ENCODE measurements at places on chromosomes 4 and X. TPM values are rescaled to one million over a fixed set of nuclear protein-coding genes. Genes with fewer than 3 reads are reported as not detected.

The QRFPR gene
- 0.66 TPM for total RNA-seq

DNA sequence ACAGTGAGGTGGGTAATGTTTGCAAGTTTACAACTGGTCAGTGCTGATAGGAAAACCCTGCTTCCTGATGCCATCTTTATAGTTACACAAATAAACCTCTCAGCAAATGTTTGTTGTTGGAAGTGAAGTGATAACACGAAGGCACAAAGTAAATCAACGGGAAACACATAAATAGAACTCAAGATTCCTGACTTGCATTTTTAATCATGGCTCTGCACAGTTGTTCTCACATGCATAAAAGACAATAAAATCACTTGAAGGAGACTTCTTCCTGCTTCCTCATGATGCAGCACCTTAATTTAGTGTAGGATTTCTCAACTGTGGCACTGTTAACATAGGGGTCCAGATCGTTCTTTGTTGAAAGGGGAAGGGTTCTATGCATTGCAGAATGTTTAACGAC, 907.7 kb downstream of the RAB28 start:
- H3K27ac ChIP-seq = no peak overlapping the region
- no peaks in the 10 kb centered on the region for H3K4me1 ChIP-seq
- H3K27me3 ChIP-seq = no peaks in the 10 kb centered on the region
- no peak overlapping the region for H3K4me3 ChIP-seq
- no peaks in the 10 kb centered on the region for H3K36me3 ChIP-seq
- DNase-seq = no peak

The TTC29 gene
- 0.29 TPM for total RNA-seq

GRCh38 chr4:86159216-86159615, 200.6 kb downstream of the MAPK10 start:
- H3K4me1 ChIP-seq = no peaks in the 10 kb centered on the region
- H3K27me3 ChIP-seq = no peaks in the 10 kb centered on the region
- no peak overlapping the region for H3K4me3 ChIP-seq
- no peaks in the 10 kb centered on the region for H3K36me3 ChIP-seq
- no peak overlapping the region for H3K27ac ChIP-seq
- DNase-seq = no peak

DNA sequence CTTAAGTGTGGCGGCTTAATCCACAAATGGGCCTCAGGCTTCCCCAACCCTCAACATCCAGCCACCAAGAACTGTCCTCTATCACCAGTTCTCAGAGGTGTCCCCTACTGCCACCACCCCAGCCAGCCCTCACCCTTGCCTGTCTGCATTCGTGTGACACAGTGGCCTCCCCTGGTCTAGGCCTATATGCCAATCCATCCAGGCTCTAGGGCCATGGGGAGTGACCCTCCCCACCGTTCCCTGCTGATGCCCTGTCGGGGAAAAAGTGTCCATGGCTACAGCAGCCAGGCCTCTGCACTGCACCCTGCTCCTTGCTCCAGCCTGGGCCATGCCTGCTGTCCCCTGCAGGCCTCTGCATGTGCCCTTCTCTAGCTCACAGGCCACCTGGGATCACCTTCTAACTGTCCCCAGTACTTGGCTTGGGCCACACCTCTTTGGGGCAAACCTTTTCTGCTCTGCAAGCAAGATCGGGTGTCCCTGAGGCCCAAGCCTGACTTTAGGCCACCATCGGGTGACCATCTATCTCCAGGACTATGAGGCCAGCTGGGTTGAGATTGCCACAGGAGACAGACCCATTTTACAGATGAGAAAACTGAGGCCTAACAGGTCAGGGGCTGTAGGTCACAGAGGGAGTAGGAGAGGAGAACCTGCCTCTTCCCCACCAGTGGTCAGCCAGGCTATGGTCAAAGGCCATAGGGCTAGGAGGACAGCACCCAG, 75.8 kb downstream of the JAKMIP1 start:
- no peak for DNase-seq
- no peak overlapping the region for H3K4me3 ChIP-seq
- no peaks in the 10 kb centered on the region for H3K27me3 ChIP-seq

The SH3RF1 gene
- 37.0 TPM for total RNA-seq

GRCh38 chr4:157521906-157522305, 301.4 kb downstream of the GRIA2 start:
- H3K27me3 ChIP-seq = no peaks in the 10 kb centered on the region
- H3K4me1 ChIP-seq = no peaks in the 10 kb centered on the region
- no peak overlapping the region for H3K4me3 ChIP-seq
- no peaks in the 10 kb centered on the region for H3K36me3 ChIP-seq
- H3K27ac ChIP-seq = no peak overlapping the region

The USP27X gene
- 2.3 TPM for total RNA-seq

DNA sequence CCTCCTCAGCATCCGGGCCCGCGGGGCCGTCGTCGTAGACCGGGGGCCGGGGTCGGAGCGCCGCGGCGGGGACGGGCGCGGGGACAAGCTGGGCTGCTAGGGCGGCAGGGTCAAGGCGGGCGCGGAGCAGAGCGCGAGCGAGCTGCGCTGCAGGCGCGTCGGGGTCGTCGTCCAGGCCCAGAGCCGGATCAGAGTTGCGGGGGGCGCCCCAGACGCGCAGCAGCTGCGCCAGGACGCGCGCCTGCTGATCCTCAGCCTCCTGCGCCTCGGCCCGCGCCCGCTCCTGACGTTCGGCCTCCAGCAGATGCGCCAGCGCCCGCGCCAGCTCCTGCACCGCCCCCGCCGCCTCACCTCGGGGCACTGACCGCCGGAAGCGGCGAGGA, 3.5 kb downstream of the PCSK1N start:
- no peaks in the 10 kb centered on the region for H3K27me3 ChIP-seq
- H3K4me1 ChIP-seq = no peaks in the 10 kb centered on the region
- no peak for DNase-seq
- no peak overlapping the region for H3K27ac ChIP-seq
- no peaks in the 10 kb centered on the region for H3K36me3 ChIP-seq

GRCh38 chrX:136870064-136870463, 10.5 kb downstream of the RBMX start:
- DNase-seq = no peak
- no peak overlapping the region for H3K27ac ChIP-seq
- H3K27me3 ChIP-seq = peaks cover 6% of the 10 kb centered on the region

Measured in breast epithelium (tissue), 4 donors.